ENCODE measurements at places on chromosomes 6 and 20.

GRCh38 chr20:431012-431904, 23.2 kb downstream of the RBCK1 start:
- peak; percentile 82 for DNase-seq

DNA sequence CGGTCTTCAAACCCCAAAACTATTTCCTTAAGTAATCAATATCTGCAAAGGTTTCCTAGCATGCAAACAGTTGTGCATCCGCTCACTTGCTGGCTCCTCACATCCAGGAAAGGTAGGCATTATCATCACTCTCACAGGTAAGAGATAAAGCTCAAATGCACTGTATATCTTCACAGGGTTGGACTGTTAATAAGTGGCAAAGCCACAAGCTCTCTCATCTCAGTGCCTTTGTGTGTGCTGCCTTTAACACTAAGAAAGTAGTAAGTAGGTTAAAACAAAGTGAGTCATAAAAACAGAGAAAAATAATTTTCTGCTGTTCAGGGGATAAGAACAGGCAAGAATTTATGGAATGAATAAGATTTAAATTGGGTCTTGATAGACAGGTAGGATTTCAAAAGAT, 21.3 kb downstream of the MAN1A1 start:
- no peak for DNase-seq

GRCh38 chr6:3683331-3683730, 68.2 kb downstream of the PXDC1 start:
- DNase-seq = no peak

DNA sequence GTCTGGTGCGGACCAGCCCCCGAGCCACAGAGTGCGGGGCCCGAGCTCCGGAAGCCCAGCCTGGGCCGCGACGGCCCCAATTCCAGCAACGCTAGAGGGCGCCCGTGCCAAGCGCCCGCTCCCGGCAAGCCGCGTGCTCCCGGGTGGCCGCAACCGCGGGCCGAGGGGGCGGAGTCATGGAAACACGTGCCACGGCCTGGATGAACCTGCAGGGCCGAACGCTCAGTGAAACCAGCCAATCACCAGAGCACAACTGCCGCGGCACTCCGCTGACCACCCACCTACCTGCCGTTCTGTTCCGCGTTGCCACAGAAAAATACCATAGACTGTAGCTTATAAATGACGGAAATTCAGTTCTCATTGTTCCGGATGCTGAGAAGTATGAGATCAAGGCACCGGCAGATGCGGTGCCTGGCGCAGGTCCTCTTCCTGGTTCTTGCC, 85.7 kb upstream of the FOXC1 start:
- DNase-seq = no peak

DNA sequence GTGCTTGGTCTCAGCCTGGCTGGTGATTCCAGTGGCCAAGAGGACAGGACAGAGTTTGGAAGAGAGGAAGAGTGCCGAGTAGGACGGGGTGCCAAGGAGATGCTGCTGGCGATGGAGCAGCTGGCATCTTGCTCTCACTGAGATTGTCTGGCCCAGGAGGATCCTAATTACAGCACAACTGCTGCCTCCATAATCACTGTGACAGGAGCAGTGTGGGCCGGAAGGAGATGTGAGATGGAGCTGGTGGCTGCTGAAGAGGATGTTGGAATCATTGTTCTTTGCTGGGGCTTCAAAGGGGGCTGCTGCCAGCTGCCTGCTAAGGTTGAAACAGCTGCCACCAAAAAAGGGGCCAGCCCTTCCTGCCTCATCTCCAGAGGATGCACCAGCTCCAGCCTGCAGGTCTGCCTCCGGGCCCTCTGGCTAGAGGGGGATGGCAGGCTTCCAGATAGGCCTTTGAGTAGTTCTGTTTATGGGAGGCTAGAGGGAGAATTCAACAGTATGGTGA, 214.4 kb downstream of the RNF144B start:
- DNase-seq = peak; percentile 6

- no peak for DNase-seq
These were observed 578.9 kb downstream of the HAO1 start for GRCh38 chr20:7361321-7361720.

GRCh38 chr20:3777716-3778629, 3.3 kb downstream of the SPEF1 start:
- no peak for DNase-seq

GRCh38 chr6:155130161-155130853, 133.5 kb upstream of the CLDN20 start:
- no peak for DNase-seq

- DNase-seq = no peak
These were observed 71.3 kb downstream of the SLC22A3 start for GRCh38 chr6:160419488-160419887.

DNA sequence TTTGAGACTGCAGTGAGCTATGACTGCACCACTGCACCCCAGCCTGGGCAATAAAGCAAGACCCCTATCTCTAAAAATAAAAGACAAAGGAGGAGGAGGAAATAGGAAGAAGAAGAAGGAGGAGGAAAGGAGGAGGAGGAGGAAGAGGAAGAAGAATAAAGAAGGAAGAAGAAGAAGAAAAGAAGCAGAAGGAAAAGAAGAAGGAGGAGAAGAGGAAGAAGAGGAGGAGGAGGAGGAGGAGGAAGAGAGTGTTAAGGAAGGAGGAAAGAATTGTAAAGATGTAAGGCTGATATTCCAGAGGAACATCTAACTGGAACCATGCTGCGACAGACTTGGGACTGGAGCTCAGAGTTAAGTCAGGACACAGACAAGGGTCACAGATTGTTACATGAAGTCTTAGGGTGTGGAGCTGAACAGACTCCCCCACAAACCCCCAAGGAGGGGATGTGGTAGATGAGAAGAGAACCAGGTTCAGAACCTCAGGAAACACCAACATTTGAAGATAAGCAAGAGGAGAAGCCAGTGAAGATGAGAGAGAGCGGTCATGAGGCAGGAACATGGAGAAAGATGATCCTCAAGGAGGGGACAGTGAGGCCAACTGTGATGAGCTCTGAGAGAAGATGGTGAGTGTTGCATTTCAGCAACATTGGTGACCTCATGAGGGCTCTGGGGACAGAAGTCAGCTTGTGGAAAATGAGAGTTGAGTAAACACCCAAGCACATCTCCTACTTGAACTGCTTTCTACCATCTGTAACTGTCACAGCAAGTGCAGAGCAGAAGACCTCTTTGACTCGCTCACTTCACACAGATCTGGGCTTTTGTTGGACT, 118.2 kb downstream of the CD164 start:
- no peak for DNase-seq

- no peak for DNase-seq
These were observed 9.6 kb downstream of the DSTN start for GRCh38 chr20:17579369-17580039.

- no peak for DNase-seq
These were observed 3.2 kb downstream of the BACH2 start for GRCh38 chr6:90293319-90293953.

DNA sequence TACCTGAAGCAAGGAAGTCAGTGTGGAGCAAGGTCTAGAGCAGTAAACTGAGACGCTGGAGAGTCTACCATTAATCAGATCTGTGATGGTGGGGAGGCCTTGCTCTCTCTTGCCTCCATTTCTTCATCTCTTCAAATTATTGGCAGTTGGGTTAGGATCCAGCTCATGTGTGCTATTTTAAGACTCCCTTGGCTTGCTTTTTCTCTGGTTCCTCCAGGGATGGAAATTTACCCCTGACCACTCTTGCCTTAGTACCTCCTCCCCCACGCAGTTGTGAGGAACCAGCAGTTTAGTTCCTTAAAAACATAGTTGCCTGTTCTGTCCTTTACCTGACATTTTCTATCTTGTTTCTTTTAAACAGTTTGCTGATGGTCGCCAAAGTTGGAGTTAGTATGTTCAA, 7.4 kb downstream of the TMEM14C start:
- no peak for DNase-seq

DNA sequence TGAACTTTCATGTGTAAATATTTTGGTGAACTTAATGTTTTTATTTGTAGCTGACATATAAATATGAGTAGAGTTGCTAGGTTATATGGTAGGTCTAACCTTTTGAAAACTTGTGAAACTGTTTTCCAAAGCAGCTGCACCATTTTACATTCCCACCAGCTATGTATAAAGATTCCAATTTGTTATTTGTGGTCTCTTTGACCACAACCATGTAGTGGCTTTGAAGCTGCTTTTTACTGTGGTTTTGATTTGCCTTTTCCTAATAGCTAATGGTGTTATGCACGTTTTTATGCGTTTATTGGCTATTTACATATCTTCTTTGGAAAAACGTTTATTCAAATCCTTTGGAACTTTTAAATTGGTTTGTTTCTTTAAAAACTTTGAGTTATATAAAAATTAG, 10.3 kb downstream of the CST3 start:
- DNase-seq = no peak

- no peak for DNase-seq
These were observed 127.2 kb upstream of the TCF21 start for GRCh38 chr6:133761706-133762105.

- no peak for DNase-seq
These were observed 35.3 kb upstream of the KCNB1 start for GRCh38 chr20:49517805-49518100.

- peak; percentile 82 for DNase-seq
These were observed 31.0 kb upstream of the EZR start for GRCh38 chr6:158849899-158850806.

DNA sequence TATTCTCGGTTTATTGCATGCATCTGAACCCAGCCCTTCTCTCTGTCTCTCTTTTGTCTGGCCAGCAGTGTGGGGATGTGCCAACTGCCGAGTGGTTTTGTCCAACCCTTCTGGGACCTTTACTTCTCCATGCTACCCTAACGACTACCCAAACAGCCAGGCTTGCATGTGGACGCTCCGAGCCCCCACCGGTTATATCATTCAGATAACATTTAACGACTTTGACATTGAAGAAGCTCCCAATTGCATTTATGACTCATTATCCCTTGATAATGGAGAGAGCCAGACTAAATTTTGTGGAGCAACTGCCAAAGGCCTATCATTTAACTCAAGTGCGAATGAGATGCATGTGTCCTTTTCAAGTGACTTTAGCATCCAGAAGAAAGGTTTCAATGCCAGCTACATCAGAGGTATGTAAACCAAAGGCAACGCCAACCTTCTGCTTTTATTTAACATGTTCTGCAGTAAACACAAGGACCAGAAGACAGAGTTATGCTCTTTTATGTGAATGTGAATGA, 65.8 kb downstream of the ADGRG6 start:
- no peak for DNase-seq

- DNase-seq = peak; percentile 8
These were observed 1.7 kb downstream of the LOC128125822 start for GRCh38 chr6:63573899-63574553.

GRCh38 chr6:51394061-51394460, 575.4 kb downstream of the TFAP2B start:
- no peak for DNase-seq

- DNase-seq = no peak
These were observed 40.1 kb upstream of the DYNLRB1 start for GRCh38 chr20:34475979-34476736.

- no peak for DNase-seq
These were observed 24.2 kb downstream of the CGA start for GRCh38 chr6:87070741-87071140.

- no peak for DNase-seq
These were observed 9.6 kb upstream of the SAPCD1 start for GRCh38 chr6:31752739-31753319.

GRCh38 chr6:49233483-49233882, 229.6 kb downstream of the MMUT start:
- no peak for DNase-seq

- DNase-seq = no peak
These were observed 9.1 kb downstream of the DNAJC5 start for GRCh38 chr20:63903796-63904561.

DNA sequence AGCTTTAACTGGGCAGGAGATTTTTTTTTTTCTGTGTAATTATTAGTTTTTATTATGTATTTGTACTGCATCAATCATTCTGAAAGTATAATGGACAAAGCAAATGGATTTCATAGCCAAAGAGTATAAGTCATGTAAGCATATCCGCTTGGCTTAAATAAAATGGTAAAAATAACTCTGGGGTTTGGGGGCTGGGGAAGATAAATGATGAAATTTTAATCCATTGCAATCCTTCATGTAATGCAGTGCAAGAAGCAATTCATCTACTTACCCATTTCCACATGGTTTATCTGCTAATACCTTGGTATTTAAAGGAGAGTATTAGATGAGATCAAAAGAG, 781.4 kb downstream of the QKI start:
- DNase-seq = no peak

DNA sequence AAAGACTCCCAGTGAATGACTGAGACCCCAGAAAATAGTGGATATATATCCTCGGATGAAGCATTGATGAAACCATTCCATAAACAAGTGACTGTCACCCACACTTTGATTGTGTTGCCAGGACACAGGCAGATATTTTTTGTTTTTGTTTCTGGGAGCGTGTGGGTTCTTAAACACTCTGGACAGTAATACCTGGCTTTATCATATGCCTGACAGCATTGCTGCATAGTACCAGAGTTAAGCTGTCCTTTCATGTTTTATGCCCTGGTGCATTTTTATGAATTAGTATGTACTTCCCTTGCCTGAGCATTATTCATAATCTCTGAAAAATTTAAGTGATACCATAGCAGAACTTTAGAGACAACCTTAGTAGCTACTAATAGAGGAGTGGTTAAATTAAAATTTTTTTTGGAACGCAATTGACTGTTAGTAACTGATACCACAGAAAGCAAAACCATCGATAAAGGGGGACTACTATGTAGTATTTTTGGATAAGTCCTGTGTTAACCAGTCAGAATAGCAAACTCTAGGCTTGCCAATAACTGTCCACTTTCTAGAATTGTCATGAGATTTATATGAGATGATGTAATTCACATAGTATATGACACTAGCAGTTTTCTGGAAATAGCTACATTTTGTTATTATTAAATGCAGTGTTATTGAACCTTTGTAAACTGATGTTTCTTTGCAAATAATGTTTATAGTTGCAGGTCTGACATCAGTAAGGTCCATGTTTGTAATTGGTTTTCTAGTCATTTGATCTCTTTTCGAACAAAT, 30.4 kb downstream of the SENP6 start:
- no peak for DNase-seq

GRCh38 chr6:135281964-135282363, 100.9 kb downstream of the MYB start:
- DNase-seq = no peak

DNA sequence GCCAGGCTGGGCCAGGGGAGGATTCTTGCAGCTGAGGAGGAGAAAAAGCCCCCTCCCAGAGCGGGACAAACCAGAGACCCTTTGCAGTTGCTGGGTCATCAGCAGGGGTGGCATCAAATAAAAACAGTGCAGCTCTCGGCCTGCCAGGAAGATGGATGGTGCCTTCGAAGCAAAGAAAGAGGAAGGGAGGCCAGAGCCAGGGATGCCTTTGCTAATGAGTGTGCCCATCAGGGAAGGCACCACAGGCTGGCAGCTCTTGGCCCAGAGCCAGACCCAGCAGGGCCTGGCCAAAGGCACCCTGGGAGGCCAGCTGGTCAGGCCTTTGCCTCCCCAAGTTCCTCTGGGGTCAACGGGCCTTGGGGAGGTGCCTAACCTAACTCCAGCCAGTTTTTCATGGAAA, 26.3 kb upstream of the ZNF318 start:
- DNase-seq = no peak

GRCh38 chr20:32019156-32019510, 8.9 kb downstream of the CCM2L start:
- no peak for DNase-seq

GRCh38 chr6:6783721-6784120, 195.2 kb downstream of the LY86 start:
- no peak for DNase-seq

- no peak for DNase-seq
These were observed 296.2 kb upstream of the MARCKS start for GRCh38 chr6:113560908-113561307.

All from DMS153 (cell line).